ENCODE measurements at places on chromosomes 3 and 15. TPM values are rescaled to one million over a fixed set of nuclear protein-coding genes. Genes with fewer than 3 reads are reported as not detected.
A peak's percentile ranks its signal among the peaks of the same experiment; 100 is the strongest.

TFDP2 gene
- 55.8 TPM for total RNA-seq

C3orf70 gene
- not detected for total RNA-seq

RARB gene
- not detected for total RNA-seq

TLR9 gene
- total RNA-seq, result 2.3 TPM

MST1 gene
- total RNA-seq, result 29.8 TPM

SFMBT1 gene
- 26.3 TPM for total RNA-seq

DPPA2 gene
- total RNA-seq, result not detected

AADAC gene
- total RNA-seq, result not detected

DNA sequence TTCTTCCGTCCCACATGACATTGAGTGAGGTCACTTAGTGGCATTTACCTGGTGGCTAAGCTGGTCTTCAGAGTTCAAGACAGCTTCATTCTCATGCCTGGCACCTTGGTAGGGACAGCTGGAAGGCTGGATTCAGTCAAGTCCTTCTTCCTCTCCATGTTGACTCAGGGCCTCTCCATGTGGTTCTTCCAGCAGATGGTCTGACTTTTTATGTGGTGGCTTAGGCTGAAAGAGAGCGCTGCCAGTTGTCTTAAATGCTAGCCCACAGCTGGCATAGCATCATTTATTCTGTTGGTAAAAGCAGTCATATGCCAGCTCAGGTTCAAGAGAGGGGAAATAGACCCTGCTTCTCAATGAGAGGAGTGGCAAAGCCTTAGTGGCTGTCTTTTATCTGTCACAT lies 53.0 kb upstream of the CTDSPL start:
- no peak for DNase-seq

- DNase-seq, result no peak
Observed at GRCh38 chr3:78724859-78725258, 1042.9 kb downstream of the ROBO1 start.

DNA sequence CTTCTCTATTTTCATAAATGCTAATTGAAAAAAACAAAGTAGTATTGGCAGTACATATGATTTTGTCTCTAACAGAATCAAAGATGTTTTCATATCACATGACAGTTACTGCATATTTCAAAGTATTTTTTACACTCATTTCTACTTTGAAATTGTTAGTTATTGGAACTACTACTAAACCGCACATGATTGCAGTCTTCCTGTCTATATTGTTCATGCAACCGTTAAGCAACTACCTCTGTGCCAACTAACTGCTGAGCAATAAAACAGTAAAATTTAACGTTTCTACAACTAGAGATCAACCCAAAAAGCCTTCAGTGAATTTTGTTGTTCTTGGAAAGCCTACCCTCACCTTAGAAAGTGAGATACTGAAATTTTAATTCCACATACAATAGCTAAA lies 64.2 kb downstream of the DMXL2 start:
- DNase-seq, result no peak

DNA sequence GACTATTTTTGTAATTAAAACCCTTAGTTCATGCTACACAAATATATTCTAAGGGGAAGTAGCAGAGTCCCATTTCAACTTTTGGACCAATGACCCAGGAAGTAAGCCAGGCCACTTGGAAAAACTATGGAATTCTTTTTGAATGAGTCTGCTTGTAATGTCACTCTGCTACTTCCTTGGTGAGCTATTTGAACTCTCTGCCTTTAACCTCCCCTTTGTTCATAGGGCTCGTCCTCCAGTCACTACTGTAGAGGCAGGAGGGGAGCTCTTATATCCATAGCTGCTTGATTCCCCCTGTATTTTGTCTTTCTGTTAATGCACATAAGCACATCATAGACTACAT lies 119.6 kb downstream of the UACA start:
- DNase-seq, result no peak

- no peak for DNase-seq
Observed at GRCh38 chr3:45544717-45545296, 49.7 kb upstream of the LIMD1 start.

GRCh38 chr3:34264337-34265041 lies 466.1 kb downstream of the PDCD6IP start:
- DNase-seq, result no peak

- no peak for DNase-seq
Observed at GRCh38 chr3:170598091-170598502, 12.2 kb upstream of the SLC7A14 start.

DNA sequence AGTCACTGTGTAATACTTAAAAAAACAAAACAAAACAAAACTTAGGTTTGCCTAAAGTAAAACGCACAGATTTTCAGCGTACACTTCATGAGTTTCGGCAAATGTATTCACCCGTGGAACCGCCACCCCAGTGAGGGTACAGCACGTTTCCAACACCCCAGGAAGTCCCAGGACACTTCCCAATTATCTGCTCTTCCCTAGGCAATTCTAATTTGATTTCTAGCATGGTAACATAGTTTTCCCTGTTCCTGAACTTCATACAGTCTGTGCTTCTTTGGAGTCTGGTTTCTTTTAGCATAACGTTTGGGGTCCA lies 497 bp upstream of the CLASP2 start:
- no peak for DNase-seq

- no peak for DNase-seq
Observed at GRCh38 chr3:155194973-155195957, 98.2 kb downstream of the STRIT1 start.

DNA sequence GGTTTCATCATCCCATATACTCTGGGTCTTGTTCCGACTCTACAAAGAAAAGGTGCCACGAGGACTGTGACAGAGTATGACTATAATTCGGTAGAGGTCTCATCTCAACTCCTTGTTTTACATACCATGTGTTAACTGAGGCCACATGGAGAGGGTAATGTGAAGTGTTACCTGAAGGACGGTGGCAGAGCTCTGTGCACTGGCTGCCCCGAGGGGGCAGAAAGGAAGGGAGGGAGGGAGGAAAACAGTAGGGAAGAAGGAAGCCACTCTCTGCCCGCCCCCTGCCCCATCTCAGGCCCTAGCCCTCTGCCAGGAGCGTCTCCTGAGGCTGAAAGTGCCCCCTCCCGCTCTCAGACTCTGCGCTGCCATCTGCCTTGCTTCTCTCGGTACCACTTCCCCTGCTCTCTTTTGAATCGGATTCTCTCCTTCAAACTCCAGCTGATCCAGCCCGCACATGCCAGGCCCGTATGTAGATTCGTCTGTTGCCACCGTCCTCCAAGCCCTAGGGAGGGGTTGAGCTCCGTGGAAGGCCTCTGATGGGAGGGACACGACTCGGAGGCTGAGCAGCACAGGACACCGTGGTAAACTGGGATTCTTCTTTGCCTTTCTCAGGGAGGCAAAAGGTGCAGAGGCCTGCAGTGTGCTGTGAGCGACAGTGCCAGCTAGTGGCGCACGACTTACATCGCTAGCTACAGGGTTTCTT lies 70.5 kb upstream of the ATP10A start:
- DNase-seq, result peak; percentile 73

DNA sequence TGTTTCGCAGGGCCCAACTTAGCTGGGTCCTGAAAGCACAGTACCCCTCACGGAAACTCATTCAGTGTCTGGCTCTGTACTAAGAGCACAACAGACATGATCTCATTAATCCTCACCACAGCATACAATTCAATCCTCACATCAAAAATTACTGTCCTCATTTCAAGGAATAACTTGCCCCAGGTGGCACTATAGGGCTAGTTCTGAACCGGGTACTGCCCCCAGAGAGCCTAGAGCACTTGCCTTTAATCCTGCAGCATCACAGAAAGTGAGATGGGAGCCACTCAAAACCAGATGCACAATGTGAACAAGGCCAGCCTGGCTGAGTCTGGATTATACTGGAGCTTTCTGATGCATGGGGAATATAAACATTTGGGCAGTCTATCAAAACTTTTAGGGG lies 122.6 kb downstream of the OSBPL10 start:
- no peak for DNase-seq

- no peak for DNase-seq
Observed at GRCh38 chr3:57133157-57133556, 32.0 kb downstream of the IL17RD start.

DNA sequence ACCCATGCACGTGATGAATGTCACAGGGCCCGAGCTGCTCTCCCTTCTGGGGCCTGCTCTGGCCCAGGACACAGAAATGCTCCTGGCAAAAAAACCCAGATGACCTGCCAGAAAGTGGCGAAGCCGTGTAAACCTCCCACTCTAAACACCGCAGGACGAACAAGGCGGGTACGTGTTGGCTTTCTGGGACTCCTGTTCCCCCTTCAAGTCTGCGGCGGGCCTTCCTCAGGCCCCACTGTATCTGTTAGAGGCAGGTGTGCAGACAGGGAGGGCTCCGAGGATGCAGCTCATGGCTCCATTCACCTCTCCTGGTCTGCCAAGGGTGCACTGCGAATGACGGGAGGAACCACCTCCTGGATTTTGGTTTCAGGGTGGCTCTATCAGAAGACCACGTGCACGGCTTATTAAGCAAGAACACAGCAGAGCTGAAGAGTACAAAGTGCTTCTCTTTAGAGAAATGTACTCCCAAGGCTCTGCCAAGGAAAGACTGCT lies 173.8 kb downstream of the ADAMTS17 start:
- DNase-seq, result no peak

GRCh38 chr3:160413613-160414248 lies 14.3 kb downstream of the SMC4 start:
- DNase-seq, result peak; percentile 56

DNA sequence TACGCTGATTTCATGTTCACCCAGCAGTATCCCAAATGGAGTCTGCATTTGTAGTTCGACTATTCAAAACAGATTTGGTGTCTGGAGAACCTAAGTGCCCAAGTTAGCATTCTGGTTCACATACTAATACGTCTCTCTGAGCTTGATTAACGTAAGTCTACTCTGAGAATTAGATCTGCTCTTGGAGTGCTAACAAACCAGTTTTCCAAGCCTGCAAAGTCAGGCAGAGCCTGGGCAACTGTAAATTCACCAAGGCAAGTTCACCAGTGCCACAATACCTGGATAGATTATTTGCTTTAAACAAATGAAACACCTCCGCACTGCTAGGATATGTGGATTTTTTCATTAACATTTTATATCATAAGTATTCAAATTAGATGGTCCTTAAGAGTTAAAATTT lies 912.6 kb downstream of the ROBO1 start:
- no peak for DNase-seq

DNA sequence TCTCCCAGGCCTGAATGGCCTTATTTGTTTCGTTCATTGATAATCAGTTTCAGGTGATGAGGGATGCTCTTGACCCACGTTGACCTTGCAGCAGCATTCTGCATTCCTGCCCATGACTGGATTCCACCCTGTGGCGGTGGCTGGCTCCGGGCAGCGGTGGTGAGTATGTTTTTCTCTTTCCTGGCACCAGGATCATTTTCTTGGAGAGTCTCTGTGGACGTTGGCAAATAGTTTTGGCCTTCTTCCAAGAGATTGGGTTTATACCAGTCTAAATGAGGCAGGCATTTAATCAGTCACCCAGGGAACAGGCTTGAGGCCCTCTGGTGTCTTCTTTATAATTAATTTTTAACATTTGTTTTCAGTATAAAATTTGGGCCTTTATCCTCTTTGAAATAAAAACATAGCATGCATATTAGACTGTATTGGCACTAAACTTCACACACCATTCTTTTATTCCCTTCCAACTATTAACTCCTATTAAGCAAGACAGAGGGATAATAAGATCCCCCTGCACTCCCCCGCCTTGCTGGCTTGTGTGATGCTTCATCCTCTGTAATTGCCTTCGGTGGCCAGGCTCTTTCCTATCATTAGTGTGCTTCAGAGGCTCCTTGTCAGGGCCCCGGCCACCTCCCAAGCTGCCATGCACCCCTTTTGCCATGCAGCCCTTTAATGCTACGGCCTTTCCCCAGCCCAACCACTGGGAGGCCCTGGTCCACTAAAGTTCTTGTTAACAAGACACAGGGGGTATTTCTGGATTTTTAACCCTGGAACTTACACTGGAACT lies 176.2 kb upstream of the TOPAZ1 start:
- no peak for DNase-seq

- no peak for DNase-seq
Observed at GRCh38 chr3:115208066-115208750, 61.1 kb upstream of the ZBTB20 start.

- DNase-seq, result no peak
Observed at GRCh38 chr15:51830276-51830806, 888 bp downstream of the TMOD3 start.

GRCh38 chr3:64548200-64548889 lies 139.5 kb downstream of the ADAMTS9 start:
- DNase-seq, result no peak

- no peak for DNase-seq
Observed at GRCh38 chr3:20478436-20478835, 292.4 kb upstream of the SGO1 start.
